ENCODE measurements at places on chromosomes 11 and 22.

DNA sequence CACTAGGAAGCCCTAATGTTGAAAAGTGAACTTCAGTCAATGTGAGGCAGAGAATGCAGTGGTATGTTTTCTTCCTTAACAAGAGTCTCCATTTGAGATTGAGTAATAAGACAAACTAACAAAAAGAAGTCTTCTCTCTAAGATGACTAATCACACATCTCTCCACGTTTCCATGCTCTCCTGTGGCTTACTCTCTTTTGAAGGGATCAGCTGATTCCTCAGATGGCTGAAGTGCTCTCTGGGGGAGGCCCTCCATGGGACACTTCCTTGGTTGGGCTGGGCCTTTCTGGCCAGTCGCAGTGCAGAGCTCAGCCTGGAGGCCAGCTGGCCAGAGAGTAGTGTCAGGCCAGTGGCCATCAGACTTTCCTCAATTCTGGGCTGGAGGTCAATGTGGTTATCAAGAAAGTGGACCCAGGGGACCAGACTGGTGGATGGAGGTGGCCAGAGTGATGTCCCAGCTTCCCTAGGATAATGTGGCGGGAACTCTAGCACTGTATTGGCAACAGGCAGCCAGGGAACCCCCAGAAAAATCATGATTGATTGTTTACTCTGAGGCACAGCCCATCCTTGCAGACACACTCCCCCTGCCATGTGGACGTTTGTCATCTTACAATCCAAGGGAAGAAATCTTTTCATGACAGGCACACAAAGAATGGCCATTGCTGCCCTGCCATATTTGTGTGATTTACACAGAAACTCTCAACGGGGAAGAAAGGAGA lies 14.5 kb downstream of the CSRP3 start:
- DNase-seq, result no peak

GRCh38 chr11:107669191-107669740 lies 42.6 kb downstream of the SLN start:
- DNase-seq, result no peak

GRCh38 chr11:32032478-32032877 lies 58.4 kb upstream of the RCN1 start:
- no peak for DNase-seq

DNA sequence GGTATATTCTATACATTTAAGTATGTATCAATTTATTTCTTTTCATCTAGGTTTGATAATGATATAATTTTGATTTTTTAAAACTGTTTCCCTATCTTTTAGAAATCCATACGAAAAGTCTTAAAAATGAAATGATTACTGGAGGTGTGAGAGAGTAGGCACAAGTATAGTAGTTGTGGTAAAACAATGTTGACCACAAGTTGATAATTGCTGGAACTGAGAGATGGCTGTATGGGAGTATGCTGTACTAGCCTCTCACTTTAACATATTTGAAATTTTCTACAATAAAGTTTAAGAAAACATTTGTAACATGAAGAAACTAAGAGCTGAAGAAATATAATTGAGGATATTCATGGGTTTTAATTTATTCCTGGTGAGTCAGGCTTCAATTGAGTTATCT lies 30.0 kb downstream of the FSHB start:
- no peak for DNase-seq

- DNase-seq, result no peak
Measured at GRCh38 chr22:45320357-45320976, 10.7 kb downstream of the FAM118A start.

- no peak for DNase-seq
Measured at GRCh38 chr11:6630632-6631291, 11.5 kb upstream of the TPP1 start.

DNA sequence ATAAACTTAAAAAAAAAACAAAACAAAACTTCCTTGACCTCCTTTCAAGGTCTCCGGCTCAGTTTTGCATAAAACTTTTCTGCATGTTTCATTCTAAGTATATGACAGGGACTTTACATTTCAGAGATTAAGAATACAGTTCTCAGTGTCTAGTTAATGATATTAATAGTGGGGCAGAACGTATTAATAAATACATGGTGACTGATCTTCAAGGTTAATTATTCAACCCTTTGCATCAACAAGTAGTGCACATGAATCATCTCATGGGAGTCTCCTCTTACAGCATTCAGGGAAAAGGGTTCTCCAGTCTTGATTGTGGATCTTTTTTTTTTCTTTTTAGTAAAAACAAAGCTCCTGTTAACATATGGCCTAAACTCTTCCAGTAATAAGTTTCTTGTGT lies 146.8 kb downstream of the KIRREL3 start:
- no peak for DNase-seq

GRCh38 chr11:68796801-68797200 lies 44.9 kb downstream of the CPT1A start:
- no peak for DNase-seq

DNA sequence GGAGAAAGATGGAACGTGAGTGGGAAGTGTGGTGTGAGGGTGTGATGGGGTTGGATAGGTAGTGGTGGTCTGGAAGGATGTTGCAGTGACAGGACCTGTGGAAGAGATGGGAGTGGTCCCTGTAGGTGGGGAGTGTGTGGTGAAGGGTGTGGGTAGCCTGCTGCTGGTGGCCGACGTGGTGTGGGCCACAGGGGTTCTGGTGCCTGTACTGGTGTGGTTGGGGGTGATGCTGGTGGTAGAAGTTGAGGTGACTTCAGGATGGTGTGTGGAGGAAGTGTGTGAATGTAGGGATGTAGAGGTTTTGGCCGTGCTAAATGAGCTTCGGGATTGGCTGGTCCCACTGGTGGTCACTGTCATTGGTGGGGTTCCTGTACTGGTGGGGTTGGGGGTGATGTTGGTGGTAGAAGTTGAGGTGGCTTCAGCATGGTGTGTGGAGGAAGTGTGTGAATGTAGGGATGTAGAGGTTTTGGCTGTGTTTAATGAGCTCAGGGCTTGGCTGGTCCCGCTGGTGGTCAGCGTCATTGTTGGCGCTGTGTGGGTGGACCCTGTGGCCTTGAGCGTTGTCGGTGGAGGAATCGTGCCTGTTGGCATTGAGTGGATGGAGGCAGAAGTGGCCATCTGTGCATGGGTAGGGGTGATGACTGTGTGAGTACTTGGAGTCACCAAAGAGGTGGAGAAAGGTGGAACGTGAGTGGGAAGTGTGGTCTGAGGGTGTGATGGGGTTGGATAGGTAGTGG lies 19.1 kb downstream of the MUC6 start:
- DNase-seq, result no peak

- no peak for DNase-seq
Measured at GRCh38 chr11:85673393-85673792, 8.5 kb upstream of the CREBZF start.

- DNase-seq, result no peak
Measured at GRCh38 chr11:67469508-67469811, 409 bp upstream of the TMEM134 start.

- peak; percentile 30 for DNase-seq
Measured at GRCh38 chr22:19597399-19597735, 73.2 kb upstream of the CLDN5 start.

GRCh38 chr11:2128130-2128510 lies 11.1 kb downstream of the IGF2 start:
- no peak for DNase-seq

- no peak for DNase-seq
Measured at GRCh38 chr11:133041181-133041580, 491.1 kb downstream of the OPCML start.

GRCh38 chr11:10327254-10327653 lies 22.4 kb downstream of the ADM start:
- no peak for DNase-seq

- peak; percentile 73 for DNase-seq
Measured at GRCh38 chr11:128757235-128757711, 63.4 kb downstream of the FLI1 start.

- no peak for DNase-seq
Measured at GRCh38 chr11:59141673-59142460, 789 bp upstream of the FAM111A start.

DNA sequence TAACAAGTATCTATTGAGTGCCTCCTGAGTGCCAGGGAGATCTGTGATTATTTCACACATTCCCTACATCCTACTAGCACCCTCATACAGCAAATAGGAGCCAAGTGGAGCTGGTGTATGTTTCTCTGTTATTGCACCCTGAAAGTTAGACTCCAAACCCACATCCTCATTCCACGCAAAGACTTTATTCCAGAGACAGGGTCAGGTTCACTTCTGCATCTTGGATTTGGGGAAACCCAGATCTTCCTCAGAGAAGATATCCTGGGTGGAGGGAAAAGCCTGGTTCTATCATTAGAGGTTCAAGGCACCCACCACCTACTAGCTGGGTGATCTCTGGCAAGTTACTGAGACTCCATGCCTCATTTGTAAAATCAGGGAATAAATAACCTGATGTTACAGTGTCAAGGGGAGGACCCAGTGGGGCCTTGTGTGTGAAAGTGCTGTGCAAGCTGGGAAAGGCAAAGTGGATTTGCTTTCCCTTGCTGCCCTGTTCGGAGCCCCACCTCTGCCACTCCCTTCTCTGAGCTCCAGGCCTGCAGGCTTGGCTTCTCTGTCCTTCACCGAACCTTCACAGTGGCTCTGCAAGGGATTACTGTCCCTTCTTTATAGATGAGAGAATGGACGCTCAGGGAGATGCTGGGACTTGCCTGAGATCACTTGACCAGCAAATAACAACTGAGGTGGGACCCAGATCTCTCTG lies 991 bp upstream of the SLCO2B1 start:
- no peak for DNase-seq

DNA sequence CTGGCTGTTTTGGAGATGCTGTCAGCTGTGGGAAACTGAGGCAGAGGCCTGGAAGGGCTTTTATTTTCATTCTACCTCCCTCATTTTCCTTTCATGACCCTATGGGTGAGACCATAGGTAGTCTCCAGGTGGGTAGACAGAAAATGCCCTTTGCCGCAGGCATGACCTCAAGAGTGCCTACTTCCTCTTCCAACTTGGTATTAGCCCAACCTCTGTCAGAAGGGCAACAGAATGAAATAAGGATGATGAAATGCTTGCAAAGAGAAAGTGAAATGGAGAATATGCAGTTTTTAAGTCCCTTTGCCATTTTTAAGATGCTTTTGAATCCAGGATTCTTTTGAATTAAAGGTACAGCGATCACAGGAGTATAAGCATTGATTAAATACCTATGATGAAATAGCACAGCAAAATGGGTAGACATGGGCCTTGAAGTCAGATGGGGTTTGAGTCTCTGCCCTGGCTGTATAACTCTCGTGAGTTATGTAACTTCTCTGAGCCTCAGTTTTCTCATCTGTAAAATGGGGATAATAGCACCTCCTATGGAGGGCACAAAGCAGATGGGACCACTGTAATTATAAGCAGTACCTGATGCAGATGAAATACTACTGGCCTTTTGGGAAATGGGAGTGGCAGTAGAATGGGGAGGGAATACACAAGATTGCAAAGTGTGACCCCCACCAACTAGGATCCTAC lies 3.7 kb downstream of the ASPHD2 start:
- DNase-seq, result no peak

DNA sequence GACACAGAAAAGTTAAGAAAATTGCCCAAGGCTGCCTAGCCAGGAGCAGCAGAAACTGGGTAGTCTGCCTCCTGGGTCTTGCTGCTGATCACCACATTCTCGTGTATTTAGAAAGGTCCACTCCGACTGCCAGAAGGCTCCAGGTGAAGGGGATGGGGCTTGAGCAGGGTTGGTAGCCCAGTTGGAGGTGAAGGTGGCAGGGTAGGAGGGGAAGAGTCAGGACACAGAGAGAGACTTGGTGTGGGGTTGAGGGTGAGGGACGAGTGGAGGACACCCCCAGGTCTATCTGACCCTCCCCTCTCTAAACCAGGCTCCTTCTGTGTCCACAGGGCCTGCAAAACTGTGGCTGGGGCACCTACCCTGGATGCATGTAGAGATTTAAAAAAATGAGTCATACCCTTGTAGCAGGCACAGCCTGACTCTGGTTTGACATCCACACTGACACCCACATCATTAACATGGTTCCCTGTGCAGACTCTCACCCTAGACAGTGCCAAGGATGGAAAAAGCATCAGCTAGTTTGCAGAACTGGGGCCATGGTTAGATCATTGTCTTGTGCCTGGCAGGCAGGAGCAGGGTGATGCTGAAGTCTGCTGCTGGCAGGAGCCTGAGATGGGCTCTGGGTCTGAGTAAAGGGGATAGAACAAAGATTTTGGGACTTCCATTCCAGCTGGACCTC lies 273.2 kb downstream of the TENM4 start:
- DNase-seq, result no peak

GRCh38 chr11:112632866-112633505 lies 328.2 kb upstream of the NCAM1 start:
- DNase-seq, result no peak

- DNase-seq, result no peak
Measured at GRCh38 chr11:68441466-68442230, 18.9 kb upstream of the PPP6R3 start.

GRCh38 chr11:75238595-75239440 lies 1.8 kb upstream of the TPBGL start:
- DNase-seq, result no peak

DNA sequence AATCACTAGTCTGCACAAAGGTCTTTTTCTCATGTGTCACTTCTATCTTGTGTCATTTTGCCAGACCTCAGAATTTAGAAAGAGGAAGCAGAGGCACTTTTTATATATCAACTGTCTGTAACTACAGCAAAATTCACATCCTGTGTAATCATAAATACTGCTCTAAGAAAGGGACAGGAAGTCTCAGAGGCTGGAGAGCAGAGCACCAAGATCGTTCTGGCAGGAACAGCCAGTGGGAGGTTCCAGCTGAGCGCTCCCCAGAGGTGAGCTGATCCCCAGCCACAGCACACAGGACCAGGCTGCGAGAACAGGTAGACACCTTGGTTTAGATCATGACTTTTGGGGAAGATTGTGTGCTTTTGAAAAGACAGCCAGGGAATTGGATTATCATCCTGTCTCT lies at the start of gene MS4A7:
MS4A7 (plus strand) TSS at position 179 of the 400 bp plus-strand sequence. CDS start 4,610 bp downstream, outside the sequence.
- no peak for DNase-seq

DNA sequence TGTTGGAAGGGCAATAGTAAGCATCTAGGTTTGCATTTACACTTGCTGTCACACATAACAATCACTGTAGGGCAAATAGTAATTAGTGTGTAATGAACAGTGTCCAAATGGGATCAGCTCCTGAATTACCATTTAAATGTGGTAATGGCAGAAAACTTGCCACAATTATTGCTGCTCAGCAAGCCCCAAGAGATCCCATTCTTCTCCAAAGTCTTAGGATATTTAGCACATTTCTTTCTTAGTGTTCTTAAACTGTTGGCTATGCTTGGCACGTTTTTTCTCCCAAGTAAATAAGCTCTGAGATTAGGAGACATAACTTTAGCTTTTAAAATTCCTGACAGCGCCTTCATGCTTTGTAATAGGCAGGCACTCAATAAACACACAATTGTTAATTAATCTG lies 1037.0 kb downstream of the DLG2 start:
- DNase-seq, result no peak
